ENCODE measurements at places on chromosomes 5 and 9.
A peak's percentile ranks its signal among the peaks of the same experiment; 100 is the strongest.

GRCh38 chr5:140633021-140633471 lies at the start of gene CD14:
TSS of gene CD14 (minus strand) at chr5:140633175. CDS start at chr5:140633071, 104 bp downstream.
- peak within 1 kb of the TSS; percentile 30 for H3K27ac ChIP-seq
- peaks cover 22% of the 10 kb centered on the region for H3K4me1 ChIP-seq
- H3K4me3 ChIP-seq = peak within 1 kb of the TSS; percentile 57
- DNase-seq = peak; percentile 52

DNA sequence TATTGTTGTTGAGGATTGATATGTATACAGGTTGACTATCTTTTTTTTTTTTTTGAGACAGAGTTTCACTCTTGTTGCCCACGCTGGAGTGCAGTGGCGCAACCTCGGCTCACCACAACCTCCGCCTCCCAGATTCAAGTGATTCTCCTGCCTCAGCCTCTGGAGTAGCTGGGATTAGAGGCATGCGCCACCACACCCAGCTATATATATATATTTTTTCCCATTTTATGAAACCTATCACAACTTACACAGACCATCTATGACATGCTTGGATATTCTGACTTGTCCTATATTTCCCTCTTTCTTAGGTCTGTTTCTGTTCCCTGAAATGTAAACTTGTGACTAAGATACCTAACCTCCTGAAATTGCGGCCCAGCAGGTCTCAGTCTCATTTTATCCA lies 5.0 kb downstream of the CD14 start:
- no peak overlapping the region for H3K27ac ChIP-seq
- H3K36me3 ChIP-seq = no peaks in the 10 kb centered on the region
- no peaks in the 10 kb centered on the region for H3K27me3 ChIP-seq
- H3K4me3 ChIP-seq = no peak overlapping the region
- DNase-seq = no peak

- no peak overlapping the region for H3K27ac ChIP-seq
- H3K36me3 ChIP-seq = no peaks in the 10 kb centered on the region
- no peak for DNase-seq
- no peaks in the 10 kb centered on the region for H3K27me3 ChIP-seq
- no peak overlapping the region for H3K4me3 ChIP-seq
Observed at GRCh38 chr5:113354055-113354454, 80.7 kb downstream of the TSSK1B start.

- no peak for DNase-seq
- H3K4me1 ChIP-seq = peaks cover 5% of the 10 kb centered on the region
- H3K4me3 ChIP-seq = no peak overlapping the region
- no peaks in the 10 kb centered on the region for H3K27me3 ChIP-seq
- no peak overlapping the region for H3K27ac ChIP-seq
Observed at GRCh38 chr9:97873882-97874281, 20.9 kb downstream of the FOXE1 start.

- no peaks in the 10 kb centered on the region for H3K36me3 ChIP-seq
- H3K27me3 ChIP-seq = no peaks in the 10 kb centered on the region
- peaks cover 15% of the 10 kb centered on the region for H3K4me1 ChIP-seq
- no peak for DNase-seq
- no peak overlapping the region for H3K4me3 ChIP-seq
Observed at GRCh38 chr9:76607730-76608436, 148.9 kb downstream of the GCNT1 start.

DNA sequence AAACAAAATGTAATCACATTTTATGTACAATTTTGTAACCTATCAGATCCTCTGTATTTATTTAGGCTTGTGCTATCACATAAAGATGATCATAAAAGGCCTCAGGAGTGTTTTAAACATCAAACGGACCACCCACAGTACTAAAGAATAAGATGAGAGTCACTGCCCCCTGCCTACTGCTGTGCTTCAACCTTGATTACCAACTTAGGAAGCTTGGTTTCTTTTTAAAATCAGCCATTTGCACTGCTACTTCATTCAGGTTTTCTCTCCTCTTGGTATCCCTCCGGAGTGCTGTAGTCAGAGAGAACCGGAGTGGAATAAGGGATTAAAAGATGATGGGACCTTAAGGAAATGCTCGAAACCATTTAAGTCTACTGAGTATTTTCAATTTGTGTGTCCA lies 6.9 kb downstream of the C7 start:
- H3K36me3 ChIP-seq = no peaks in the 10 kb centered on the region
- H3K4me3 ChIP-seq = no peak overlapping the region

- DNase-seq = no peak
- H3K27me3 ChIP-seq = no peaks in the 10 kb centered on the region
- H3K4me3 ChIP-seq = no peak overlapping the region
Observed at GRCh38 chr5:83204651-83205050, 127.3 kb downstream of the XRCC4 start.

All from tibial nerve (tissue), 4 donors.